ENCODE measurements at places on chromosomes 16 and 17.

DNA sequence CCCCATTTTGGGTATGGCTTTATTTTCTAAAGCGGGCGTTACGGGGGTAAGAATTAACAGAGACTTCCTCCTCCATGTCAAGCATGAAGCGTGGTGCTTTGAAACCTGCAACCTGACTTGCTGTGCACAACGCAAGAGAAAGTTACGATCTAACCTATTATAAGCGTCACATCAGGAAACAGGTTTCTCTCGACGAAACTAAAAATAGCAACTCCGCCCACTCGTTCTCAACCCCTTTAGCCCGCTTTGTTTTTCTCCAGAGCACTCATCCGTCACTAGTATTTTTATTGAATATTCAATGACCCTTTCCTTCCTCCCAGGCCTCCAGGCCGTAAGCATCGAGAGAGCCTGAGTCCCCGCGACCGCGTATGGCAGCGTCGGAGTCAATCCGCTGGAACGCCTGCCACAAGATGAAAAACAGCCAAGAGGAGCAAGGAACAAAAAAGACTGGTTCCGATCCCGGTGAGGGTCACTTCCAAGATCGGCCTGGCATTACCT is 555 bp downstream of the NUP88 start:
- DNase-seq = peak; percentile 48

DNA sequence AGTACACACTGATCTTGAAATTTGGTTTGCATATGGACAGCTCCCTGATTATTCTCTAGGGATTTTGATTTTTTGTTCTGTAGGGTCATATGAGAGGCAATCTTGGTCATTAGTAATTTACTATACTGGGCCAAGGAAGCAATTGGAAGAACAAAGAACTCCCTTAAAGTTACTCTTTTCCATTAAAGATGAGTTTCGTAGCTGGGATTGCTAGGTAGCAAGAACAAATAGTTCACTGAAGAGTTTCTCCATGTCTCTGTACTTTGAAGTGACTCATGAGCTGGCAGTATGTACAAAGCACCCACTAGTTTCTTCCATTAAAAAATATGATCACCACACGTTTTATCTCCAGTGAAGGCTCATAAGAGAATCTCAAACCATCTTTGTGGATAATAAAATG is 6.2 kb upstream of the BCAS3 start:
- DNase-seq = no peak

GRCh38 chr17:57970710-57971109 is 15.5 kb upstream of the CUEDC1 start:
- DNase-seq = no peak

DNA sequence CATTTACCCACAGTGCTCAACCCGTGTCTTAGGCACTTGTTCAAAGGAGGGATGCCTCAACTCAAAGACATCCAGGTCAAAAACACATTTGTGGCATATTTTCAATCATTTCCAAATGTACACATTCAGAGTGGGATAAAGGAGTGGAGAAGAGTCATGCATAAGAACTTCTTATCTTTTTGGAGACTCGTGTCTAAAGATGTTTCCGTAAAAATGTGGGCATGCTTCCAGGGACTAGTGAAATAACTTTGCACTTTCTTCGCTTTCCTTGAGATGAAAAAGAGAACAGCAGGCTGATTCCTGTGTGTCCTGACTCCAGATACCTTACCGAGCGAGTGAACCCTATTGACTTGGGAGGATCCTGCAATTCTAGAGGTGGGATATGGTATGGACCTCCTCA is 256.6 kb upstream of the KCNJ16 start:
- DNase-seq = no peak

DNA sequence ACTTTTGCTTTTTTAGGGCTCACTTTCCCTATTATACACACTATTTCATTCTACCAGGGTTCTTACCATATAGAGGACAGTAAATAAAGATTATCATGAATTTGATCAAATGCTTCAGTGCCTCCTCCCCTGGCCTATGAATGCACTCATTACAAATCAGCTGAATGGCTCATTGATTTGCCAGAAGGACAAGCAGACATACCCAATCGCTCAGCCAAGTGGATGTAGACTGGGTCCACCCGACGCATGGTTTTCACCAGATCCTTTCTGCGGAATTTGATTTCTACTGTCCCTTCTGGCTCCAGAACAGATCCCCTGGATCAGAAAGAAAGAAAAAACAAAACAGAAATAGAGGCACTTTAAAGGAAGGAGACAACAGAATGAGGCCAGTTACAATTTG is 162.6 kb downstream of the AATF start:
- DNase-seq = no peak

GRCh38 chr16:83220066-83220465 is 587.7 kb upstream of the HSBP1 start:
- DNase-seq = no peak

DNA sequence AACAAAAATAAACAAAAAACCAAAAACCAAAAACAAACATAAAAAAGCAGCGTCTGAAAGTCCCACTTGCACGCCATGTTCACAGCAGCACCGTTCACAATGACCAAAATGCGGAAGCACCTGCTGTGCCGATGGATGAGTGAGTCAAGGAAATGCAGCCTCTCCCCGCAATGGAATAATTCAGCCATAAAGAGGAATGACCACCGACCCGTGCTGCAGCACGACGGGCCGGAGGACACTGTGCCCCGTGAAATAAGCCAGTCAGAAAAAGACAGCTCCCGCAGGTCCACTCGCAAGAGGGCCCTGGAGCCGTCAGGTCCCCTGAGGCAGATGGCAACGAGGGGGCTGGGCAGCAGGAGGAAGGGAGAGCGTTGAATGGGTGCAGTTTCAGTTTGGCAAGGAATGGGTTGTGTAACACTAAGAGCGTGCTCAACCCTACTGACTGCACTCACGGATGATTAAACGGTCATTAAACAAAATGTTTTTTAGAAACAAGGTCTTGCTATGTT is 5.1 kb downstream of the CLCN7 start:
- no peak for DNase-seq

DNA sequence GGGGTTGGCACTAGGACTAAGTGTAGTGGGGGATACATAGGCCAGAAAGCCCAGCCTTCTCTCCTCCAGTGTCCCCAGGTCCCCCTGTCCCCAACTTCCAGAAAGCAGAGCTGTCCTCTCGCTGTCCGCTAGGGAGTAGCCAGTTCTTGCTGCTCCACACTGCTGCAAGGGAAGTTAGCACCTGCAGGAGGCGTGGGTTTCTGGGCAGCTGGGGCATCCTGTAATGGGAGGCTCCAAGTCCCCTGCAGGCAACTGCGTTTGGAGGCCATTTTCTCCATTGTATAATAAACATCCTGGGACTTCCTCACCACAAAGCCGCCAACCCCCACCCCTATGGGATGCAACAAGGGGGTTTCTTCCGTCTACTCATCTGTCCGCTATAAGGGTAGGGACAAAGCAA is 1.7 kb downstream of the RPRML start:
- DNase-seq = peak; percentile 69

- DNase-seq = no peak
These were observed 129.8 kb downstream of the C16orf78 start for GRCh38 chr16:49503256-49504022.

- no peak for DNase-seq
These were observed 14.2 kb downstream of the CLCN7 start for GRCh38 chr16:1460602-1461138.

DNA sequence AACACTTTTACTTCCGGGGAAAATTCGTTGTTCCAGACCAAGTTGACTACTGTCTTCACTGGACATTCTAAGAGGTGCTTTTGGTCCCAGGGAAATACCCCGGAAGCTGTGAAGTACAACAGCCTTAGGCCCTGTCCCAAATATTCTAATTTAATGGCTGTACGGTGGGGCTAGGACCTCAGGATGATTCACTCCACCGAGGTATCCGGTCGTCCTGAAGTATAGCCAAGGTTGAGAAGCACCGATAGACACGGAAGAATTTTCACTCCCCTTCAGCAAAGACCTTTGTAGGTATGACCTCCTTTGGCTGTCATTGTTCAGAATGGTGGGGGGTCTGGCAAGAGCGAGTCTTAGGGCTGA is 34.9 kb upstream of the ARL4D start:
- DNase-seq = no peak

DNA sequence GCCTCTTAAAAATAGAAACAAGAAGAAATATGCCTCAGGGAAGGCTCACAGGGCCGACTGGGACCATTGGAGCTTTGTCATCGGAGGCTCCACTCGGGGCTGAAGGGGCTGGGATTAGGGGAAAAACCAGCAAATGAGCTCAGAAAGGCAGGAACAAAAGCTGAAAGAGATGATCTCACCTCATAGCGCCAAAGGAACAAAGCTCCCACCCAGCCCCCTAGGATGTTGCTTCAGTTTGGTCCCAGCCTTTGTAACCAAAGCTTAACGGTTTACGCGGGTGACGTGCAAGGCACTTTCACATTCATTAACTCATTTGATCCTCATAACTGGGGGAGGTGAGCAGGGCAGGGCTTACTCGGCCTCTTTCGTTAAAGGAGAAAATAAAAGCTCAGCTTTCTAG is 168.5 kb upstream of the DYNLRB2 start:
- no peak for DNase-seq

DNA sequence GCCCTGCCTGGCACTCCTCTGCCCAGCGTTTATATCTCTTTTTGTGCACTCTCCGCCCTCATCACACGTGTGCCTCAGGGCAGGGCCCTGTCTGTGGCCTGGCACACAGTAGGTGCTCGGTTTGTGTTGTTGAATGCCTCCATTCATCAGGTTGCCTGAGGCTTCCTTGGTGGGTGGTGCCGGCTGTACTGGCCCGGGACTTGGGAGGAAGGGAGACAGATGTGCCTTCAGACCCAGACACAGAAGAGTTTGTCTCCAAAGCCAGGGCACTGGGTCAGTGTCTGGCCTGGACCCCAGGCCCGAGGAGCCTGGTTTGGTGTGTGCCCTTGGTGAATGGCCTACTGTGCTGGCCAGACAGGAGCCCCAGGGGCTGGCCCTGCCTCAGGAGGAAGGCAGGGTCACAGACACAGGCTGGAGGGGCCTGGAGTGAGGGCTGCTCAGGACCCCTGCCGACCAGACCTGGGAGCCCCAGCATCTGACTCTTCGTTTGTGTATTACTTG is 71.6 kb downstream of the RAI1 start:
- no peak for DNase-seq

DNA sequence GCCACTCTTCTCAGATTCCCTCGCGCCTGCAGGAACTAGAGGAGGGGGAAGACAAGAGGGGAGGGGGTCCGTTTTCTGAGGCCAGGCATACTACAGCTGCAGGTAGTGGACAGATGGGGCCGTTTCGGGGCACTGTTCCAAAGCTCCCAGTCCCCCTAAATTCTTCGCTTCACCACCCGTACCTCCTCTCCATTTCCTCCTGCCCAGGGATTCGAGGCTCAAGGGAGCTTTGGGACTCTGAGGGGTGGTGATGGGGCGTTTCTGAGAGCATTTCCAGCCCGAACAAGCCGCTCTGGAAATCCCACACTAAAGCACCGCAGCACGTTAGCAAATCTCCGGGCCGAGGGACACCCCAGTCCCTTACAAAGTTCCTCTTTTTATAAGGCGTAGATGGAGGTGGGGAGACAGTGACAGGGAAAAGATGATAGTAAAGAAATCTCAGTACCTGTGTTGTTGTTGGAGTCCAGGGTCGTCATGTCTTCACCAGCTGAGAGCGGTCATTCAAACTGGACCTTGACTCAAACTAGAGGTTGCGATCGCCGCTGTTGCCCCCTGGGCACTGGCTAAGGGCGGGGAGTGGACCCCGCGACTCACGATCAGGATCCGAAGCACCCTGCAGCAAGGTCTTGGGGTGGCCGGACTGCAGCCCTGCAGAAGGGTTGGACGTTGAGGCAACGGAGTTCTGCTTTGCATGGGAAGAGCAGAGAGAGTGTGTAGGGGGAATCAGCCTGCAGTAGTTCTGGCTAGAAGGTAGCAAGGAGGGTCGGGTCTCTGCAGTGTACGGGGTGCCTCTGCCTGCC is 570 bp downstream of the NR1D1 start:
- no peak for DNase-seq

DNA sequence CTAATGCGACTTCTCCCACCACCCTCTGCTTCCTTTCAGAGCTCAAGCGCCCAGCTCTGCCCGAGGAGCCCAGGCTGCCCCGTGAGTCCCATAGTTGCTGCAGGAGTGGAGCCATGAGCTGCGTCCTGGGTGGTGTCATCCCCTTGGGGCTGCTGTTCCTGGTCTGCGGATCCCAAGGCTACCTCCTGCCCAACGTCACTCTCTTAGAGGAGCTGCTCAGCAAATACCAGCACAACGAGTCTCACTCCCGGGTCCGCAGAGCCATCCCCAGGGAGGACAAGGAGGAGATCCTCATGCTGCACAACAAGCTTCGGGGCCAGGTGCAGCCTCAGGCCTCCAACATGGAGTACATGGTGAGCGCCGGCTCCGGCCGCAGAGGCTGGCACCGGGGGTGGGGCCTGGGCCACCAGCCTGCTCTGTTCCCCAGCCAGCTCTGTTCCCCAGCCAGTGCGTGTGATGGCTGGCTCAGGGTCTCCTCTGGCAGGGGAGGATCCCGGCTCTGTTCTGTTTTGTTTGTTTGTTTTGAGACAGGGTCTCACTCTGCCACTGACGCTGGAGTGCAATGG is 18.7 kb downstream of the CRISPLD2 start:
- no peak for DNase-seq

- DNase-seq = no peak
These were observed 19.9 kb upstream of the OSGIN1 start for GRCh38 chr16:83932955-83933673.

- peak; percentile 82 for DNase-seq
These were observed 38.3 kb upstream of the AKTIP start for GRCh38 chr16:53541326-53541725.

DNA sequence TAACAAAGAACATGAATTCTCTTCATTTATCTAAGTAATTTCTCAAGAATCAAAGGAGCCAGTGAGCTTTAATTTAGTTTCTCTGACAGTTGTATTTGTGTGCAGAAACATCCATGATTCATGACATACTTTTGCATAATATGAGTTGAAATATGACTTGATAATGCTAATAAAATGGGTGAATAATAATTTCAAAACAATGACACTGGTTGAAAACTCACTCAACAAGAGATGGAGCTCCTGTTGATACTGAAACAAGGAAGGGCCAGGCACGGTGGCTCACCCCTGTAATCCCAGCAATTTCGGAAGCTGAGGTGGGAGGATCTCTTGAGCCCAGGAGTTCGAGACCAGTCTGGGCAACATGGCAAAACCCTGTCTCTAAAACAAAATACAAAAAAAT is 147.0 kb downstream of the MAP2K6 start:
- DNase-seq = no peak

DNA sequence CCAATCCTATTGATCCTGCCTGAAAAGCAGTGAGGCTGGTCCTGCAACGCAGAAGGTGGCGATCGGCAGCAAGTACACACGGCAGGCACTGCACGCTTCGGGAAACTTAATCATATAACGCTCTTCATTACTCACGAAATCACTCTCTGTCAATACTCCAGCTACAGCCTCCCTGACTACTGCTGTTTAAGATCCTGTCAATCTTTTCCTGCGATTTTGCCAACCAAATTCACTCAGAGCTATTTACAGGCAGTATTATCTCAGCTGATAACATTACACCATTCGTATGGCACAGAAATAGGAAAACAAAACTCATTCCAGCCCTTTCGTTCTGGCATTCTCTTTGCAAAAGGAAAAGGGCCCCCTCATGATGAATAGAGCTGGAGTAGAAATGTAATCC is 262.4 kb upstream of the CDH8 start:
- no peak for DNase-seq
